ENCODE measurements at places on chromosomes 1 and 21.

DNA sequence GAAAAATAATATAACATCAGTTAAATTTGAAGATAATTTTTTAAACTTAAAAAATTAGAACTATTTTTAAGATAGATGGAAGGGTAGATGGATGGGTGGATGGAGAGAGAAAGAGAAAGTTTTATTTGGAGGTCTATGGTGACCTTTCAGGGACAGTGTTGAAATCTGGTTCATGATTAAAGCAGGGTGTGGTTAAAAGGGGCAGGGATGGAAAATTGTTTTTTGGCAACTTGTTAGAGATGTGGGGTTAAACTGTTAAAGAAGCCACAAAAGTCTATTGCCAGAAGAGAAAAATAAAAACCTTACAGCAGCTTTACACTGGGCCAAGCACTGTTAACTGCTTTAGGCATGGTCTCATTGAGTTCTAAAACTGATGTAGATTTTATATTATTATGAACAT is 134.9 kb upstream of the GORAB start:
- no peak for DNase-seq

DNA sequence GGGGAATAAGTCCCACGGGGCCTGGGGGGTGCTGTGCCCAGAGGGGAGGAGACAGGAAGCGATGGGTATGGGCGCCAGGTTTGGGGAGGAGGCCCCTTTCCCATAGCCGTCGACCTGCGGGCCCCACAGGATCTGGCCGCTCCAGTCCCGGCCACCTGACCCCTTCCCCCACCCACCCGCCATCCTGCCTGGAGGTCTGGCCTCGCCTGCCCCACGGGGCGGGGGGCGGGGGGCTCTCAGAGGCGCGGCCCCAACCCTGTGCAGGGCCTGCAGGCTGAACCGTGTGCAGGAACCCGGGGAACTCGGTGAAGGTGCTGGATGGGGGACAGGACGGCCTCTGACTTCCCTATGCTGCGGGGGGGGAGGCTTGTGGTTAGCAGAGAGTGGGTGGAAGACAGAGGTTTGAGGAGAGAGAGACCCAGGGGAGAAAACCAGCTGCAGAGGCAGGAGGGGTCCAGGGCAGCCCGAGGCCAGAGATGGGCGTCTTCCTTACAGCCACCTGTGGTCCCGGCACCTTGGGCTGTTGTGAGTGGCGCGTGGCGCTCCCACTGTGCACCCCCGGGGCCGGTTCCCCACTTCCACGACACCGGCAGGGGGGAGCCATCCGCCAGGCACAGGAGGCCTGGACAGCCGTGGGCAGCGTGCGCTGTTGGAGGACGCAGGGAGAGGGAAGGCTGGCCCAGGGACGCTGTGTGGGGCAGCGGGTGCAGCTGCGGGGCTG is 2.5 kb upstream of the TNFRSF18 start:
- DNase-seq: peak; percentile 46

GRCh38 chr1:193256019-193256418 is 69.6 kb upstream of the B3GALT2 start:
- DNase-seq: no peak

GRCh38 chr1:218347723-218348627 is 2.8 kb downstream of the TGFB2 start:
- no peak for DNase-seq

DNA sequence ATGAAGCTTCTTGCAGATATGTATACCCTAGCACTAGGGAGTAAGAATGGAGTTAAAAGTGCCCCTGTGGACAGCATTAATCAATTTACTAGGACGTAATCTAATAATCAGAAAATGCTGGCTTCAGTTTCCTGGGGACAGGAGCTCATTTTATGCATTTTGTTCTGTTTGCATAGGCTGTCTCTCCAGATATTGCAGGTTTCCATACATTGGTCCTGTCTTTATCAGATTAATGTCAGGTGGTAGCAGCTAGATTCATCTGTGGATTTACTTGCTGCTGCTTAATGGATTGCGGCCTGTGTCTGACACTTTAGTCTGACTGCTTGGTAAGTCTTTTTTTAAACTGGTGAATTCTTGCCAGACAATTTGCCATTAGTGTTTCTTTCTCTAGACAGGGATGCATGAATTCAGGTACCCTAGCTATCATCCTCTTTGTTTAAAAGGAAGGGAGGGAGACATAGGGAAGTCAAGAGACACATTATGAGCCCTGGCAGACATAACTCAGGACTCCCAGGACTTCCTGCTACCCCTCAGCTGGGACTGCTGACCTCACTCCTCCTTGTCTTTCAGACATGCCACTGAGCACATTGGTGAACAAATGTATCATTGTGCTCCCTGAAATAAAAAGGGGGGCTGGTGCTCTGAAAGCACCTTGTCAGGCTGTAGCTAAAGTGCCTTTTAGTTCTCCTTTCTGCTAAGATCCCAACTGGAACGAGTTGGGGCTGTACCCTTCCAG is 47.7 kb downstream of the NOS1AP start:
- no peak for DNase-seq

DNA sequence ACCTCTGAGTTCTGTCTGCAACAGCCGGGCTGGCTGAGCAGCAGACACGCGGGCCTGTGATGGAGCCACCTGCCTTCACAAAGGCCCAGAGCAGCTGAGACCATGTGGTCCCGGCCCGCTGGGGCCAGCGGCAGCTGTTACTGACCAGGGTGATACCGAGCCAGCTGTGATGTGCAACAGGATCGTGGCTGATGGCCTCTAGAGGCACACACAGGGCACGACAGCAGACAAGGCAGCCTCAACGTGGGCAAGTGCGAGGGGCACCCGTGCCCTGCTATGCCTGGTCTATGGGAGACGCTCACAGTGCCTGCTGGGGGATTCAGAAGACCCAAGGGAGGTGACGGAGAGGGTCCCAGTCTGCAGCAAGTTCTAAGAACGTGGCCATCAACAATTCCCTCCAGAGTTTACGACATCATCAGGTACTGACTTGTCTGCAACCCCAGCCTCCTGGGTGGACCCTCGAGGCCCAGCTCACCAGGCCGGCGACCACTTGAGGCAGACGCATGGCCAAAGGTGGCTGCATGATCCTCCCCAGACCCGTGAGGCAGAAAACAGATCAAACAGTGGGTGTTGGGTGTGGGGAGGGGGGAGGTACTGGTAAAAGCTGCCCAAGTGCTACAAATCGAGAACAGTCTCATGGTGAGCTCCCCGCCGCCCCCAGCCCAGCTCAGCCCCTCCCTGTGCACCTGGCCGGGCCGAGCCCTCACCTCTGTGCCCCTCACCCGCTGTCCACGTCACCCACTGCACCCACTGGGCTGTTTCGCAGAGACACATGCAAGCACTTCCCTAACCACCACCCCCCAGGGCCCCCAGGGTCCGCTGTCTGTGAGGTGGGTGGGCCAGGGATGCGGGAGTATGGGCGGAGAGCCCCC is 6.0 kb downstream of the POFUT2 start:
- DNase-seq: no peak

DNA sequence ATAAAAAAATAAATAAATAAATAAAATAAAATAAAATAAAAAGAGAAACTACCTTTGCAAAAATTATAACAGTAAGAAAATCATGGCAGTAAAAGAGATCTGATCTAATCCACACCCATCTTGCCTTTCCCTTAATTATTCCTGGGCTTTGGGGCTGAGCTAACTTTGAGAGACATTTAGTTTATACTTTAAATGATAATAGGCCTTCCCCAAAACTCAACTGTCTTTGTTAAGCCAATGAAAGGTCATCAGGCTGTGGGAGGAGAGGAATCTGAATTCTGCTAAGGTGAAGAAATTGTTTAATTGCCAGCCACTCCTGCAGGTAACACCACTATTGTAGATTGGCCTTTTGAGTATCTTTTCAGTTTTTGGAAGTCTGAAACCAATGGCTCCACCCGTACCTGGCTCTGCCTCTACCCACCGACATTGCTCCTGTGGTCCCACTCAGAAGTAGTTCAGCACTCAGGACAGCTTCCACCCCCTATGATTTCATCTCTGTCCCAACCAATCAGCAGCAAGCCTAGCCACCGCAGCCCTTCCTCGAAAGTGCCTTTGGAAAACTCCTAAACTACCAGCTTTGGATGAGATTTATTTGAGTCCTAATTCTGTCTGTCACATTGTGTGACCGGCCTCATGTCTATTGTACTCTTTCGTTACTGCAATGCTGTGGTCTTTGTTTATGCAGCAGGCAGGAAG is 23.0 kb upstream of the PNRC2 start:
- DNase-seq: no peak

GRCh38 chr1:8468751-8469150 is 150.8 kb downstream of the SLC45A1 start:
- no peak for DNase-seq

Measured in CD4-positive, alpha-beta T cell treated with Interleukin-4 for 4 hours (primary cell).